KBM-7 (cell line): ENCODE measurements at places on chromosomes 11 and 22.

DNA sequence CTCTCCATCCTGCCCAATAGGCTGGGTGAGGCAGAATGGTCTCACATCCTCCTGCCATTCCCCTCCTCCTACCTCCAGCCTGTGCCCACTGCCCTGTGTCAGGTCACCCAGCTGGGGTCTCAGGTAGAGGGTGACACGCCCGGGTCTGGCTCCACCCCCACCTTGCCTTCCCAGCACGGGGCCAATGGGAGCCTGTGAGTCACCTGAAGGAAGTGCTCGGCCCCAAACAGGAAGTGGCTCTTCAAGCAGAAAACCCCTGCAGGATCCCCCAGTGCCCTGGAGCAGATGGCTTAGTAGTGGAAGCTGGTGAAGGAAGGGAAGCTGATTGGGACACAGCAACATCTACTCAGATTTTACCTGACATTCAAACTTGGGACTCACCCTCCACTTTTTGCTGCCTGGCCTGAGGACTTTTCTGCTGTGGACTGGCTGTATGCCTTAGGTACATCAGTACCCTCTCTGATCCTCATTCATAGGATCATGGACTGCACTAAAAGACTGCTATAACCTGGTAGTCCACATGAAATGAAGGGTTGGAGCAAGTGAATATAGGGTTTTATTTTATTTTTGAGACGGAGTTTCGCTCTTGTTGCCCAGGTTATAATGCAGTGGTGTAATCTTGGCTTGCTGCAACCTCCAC, 33.4 kb downstream of the GDPD5 start:
- DNase-seq, result peak; percentile 66

DNA sequence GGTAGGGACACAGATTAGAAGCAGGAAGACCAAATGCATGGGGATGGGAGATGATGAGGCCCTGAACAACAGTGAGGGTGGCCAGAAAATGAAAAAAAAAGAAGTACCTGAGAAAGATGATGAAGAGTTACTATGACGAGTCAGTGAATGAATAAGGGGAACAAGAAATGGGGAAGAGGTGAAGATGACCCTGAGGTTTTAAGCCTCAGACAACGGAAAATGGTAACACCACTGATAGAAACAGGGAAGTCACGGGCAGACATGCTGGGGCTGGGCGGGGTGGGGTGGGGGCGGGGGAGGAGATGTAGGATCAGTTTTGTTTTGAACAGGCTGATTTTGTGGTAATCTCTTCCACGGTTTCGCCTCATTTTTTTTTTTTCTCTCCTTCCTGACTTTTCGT, 205.1 kb upstream of the CADM1 start:
- DNase-seq, result peak; percentile 88

DNA sequence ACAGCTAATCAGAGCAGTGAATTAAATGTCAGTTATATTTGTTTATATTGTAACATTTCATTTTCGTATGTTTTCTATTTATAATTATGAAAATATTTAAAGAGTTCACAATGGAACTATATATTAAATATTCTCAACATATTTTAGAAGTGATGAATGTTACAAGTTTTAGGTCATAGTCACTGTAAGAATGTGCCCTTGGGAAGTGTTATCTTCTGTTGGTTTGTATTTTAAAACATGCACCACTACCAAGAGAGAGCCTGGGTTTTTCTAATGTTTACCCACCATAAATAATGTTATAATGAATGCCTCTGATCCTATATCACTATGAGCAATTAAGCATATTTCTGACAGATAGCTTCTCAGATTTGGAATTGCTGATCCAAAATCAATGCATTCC, 171.0 kb downstream of the BCR start:
- DNase-seq, result no peak

DNA sequence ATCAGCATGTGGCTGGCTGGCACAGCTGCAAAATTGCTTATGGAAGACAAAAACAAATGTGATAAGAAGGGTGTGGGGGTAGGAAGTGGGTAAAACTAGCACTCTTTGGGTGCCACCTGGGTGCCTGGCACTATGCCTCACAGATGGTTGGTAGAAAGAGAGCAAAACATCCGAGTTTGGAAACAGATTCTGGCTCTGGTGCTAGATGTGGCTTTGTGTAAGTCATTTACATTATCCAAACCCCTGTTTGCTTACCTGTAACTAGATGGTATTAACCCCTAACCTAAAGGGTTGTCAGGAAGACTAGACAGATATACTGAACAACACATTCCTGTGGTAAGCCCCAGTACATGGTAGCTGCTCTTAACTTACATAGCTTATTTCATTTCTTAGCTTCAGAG, 905.6 kb downstream of the DLG2 start:
- no peak for DNase-seq

DNA sequence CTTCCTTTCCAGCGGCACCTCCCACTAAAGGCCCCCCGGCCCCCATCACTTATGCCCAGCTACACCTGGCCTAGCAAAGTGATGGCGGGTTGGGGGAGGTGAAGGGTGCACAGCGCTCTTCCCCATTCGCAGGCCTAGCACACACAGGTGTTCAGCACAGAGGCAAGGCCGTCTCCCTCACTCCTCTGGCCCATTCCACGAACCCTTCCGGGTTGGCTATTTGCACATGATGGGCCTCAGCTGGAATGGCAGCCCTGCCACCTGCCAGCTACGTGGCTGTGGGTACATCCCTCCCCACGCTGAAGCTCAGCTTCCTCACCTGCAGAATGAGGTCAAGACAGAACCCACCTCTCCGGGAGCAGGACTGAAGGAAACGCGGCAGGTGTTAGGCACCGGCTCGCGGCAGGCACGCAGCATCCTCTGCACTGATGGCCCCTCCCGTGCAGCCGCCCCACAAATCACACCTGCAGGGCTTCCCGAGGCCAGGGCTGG, 4.8 kb downstream of the KIAA0930 start:
- no peak for DNase-seq

GRCh38 chr11:125935618-125936199, 10.1 kb upstream of the VSIG10L2 start:
- no peak for DNase-seq

- no peak for DNase-seq
Measured at GRCh38 chr22:36227396-36227795, 11.9 kb downstream of the APOL2 start.

- DNase-seq, result no peak
Measured at GRCh38 chr11:116596346-116597260, 176.2 kb downstream of the BUD13 start.

DNA sequence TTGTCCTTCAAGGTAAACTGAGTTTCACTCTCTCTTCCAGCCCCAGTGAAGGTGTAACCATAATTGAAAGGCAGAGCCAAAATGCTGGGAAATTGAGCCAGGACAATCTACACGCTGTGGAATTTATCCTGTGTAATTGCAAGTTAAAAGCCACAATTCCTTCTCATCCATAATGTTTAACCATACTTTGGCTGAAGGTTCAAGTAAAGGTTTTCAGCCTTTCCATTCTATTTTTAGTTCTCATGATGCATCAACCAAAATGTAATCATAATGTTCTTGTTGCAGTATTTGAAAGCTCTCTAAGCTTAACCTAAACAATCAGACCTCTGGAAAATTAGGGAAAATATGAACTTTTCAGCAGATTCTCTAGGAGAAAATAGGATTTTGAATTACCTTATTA, 14.0 kb upstream of the ARHGAP42 start:
- DNase-seq, result no peak

DNA sequence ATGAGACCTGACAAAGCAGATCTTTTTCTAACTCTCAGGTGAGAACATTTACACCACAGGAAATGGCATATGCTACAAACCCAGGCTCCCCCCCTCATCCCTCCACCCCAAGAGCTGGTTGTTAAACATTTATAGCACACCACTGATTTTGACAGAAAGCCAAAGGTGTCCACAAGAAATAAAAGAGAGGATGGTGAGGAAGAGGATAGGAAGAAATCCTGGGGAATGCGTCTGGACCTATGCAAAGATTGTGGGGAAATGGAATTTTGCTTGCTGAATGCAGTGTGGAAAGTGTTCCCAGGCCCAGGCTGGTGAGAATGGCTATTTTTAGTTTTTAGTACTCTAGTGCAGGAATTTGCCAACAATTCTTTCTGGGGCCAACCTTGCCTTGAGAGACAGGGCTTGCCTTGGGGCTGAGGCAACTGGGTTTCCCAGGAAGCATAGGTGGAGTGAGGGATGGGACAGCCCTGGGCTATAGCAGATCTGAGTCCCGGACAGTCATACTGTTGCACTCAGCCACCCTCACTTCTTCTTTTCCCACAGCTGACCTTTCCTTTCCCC, 163.9 kb downstream of the ADAMTS15 start:
- DNase-seq, result no peak

DNA sequence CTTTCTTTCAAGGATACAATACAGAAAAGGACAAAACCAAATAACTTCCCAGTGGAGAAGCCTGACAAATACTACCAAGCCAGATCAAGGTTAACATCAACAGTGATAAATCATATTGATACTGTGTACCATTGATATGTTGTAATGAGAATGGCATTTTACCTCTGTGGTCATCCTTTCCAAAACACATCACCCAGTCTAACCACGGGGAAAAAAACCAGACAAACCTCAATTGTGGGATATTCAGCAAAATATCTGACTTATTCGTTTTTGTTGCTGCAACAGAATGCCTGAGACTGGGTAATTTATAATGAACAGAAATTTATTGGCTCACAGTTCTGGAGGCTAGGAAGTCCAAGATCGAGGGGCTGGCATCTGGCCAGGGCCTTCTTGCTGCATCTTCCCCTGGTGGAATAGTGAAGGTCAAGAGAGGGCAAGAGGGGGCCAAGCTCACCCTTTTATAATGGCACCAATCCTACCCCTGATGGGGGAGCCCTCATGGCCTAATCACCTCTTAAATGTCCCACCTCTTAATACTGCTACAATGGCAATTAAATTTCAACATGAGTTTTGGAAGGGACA, 66.1 kb downstream of the FAM76B start:
- no peak for DNase-seq

DNA sequence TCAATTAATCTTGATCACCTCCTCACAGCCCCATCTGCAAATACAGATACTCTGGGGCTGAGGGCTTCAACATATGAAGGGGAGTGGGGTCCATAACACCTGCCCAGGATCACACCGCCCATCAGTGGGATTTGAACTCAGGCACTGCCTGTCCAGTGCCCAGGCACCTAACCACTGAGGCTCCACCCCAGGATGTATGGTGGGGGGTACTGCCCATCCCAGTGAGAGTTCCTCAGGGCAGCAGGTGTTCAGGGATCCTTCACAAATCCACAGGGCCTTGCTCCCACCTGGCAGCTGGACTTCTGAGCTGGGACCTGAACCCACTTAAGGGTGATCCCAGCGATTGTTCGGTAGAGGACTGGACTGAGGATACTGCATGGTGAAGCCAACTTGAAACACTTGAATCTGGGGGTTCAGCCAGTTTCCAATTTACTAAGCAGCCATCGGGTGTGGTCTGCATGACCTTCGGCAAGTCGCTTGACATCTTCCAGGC, 33.3 kb downstream of the PRDM11 start:
- DNase-seq, result no peak

GRCh38 chr11:120568572-120569307, 57.2 kb downstream of the GRIK4 start:
- no peak for DNase-seq

DNA sequence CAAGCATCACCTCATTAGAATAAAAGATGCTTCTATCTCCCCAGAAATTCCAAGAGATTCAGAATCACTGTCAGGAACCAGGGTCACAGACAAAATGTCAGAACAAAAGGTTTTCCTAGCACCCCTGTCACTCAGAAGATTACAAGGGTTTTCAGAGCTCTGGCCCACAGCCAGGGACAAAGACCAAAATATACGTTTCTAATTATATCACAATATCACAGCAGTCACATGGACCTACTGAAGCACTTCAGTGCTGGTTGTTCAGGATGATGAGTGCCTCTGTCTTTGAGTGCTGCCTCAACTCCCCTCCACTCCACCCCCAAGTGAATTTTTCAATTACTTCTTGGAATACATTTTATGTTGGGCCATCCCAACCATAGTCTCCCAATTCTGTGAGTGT, 21.9 kb upstream of the RTL6 start:
- no peak for DNase-seq

GRCh38 chr11:84097186-84097585, 811.0 kb upstream of the CCDC90B start:
- no peak for DNase-seq

DNA sequence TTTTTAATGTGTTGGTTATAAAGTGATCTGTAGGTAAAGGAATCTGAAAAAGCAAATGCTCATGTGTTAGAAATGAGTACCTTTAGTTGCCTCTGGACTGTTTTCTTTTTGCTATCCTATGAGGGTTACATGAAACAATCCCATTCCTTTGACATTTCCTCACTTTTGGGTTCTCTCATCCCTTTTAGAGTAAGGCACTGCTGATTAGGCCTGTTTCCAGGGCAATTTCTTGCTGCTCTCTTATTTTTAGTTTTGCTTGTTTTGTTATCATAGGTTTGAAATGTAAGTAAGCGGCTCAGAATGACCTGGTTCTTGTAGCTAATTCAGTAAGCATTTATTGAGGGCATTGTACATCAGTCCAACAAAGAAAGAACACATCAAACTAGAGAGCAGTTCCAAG, 138.9 kb downstream of the DDX10 start:
- DNase-seq, result no peak

DNA sequence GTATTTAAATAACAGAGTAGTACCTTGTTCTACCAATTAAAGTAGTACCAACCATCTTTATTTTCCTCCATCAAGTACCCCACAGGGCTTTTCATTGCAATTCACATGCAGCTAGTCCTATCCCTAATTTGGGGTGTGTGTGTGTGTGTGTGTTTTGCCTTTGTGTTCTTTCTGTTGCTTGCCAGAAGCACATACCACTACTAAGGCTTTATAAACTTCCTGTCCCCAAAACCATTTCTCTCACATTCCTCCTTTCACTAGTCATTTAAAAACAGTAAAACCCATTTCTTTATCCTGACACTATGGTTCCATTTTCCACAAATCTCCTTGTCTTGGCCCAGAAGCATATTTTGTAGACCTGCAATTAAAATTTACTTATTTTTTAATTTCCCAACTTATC, 54.6 kb downstream of the SLC36A4 start:
- DNase-seq, result no peak

DNA sequence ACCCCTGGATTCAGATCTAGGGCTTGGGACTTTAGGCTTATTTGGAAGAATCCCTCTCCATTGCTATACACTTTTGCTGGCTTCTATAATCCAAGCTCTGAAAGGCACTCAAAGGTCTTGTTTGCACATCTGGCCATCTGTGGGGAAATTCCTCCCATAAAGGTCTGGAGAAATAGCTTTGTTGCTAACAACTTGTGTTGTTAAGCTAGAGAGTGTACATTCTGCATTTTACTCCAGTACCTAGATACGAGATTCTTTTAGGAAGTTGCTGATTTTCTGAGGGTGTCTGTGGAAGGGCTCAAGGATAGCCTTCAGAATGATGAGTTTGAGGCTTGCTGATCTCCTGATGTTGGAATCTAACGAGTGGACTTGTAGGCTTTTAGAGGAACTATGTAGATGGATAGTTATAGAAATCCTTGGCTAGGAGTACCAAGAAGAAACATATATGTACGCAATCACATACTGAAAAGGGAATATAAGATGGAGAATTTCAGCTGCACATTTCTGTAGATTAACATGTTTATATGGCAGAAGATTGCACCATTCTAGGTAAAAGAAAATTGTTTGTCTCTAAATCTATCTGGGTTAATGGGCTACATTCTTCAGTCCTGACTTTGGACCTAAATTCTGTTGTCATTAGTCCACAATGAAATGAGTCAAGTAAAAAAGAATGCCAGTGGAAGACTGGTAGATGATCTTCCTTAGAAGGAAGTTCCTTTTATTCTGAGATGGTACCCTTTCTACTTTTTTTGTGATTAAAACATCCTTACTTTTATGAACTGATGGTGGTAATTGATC, 51.0 kb downstream of the UBASH3B start:
- no peak for DNase-seq
